Ovary (tissue), 10 donors: ENCODE measurements at places on chromosomes 7 and 10. TPM values are rescaled to one million over a fixed set of nuclear protein-coding genes. Genes with fewer than 3 reads are reported as not detected.
A peak's percentile ranks its signal among the peaks of the same experiment; 100 is the strongest.

TRPV6 gene
- total RNA-seq: not detected

DNA sequence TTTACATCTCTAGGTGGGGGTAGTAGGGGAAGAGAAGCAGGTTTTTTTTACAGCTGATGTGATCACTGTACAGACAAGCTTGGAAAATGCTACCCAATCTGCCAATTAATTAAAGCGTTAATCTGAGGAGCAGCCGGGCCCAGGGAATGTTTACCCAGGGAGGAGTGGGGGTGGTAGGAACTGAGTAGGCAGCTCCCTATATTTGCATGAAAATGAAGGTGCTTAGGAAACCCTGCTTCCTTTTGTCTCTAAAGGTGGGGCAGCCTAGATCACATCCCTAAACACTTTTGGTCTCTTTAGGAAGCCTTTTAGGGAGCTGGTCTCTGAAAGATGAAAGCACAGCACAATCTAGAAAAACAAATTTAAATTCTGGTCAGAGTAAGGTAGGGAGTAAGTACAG lies 53.0 kb upstream of the NFKB2 start:
- DNase-seq: no peak

DNA sequence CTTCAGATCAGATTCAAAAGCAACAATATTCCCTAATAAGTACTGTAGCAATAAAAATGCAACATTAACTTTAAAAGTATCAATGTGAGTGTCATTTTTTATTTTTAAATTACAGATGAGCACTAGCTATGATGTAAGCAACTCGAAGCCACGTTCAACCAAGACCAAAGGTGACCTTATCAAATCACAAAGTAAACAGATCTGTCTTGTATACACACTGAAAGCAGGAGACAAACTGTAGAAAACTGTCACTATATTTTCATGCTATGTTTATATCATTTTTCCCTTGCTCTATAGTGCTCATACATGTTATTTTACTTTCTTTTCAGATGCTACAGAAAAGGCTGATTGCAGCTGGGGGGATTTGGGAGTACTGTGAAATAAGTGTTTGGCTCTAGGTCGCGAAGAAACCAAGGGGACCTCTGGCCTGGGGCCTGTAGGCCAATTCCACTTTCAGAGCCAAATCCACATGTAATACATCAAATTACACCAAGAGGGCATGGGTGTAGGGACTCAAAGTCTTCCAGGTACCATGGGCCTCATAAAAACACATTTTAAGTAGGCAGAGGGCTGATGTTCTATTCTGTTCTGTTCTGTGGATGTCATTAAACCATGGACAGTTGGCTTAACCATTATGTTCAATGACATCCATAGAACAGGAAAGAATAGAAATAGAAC lies 245.2 kb downstream of the SFMBT2 start:
- no peak for DNase-seq

IFIT1B gene
- 0.18 TPM for total RNA-seq

DNA sequence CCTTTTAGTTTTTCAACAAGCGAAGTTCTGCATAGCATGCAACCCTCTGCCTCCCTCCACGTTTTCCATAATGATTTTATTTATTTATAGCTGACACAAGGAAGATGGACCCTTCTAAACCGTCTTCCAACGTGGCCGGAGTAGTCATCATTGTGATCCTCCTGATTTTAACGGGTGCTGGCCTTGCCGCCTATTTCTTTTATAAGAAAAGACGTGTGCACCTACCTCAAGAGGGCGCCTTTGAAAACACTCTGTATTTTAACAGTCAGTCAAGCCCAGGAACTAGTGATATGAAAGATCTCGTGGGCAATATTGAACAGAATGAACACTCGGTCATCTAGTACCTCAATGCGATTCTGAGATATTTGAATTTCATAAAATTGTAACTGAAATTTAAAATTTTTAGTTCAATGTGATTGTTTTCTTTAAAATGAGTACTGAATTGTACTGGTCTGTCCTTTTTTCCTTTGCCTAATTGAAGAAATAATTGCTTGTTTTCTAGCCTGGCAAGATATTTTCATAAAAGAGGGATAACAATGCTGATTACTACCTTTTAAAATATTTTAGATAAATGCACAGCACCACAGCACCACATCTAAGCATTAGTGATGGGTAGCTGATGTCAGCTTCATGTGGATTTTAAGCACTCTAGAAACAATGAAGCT lies 41.5 kb upstream of the SLC39A12 start:
- DNase-seq: peak; percentile 31

DNA sequence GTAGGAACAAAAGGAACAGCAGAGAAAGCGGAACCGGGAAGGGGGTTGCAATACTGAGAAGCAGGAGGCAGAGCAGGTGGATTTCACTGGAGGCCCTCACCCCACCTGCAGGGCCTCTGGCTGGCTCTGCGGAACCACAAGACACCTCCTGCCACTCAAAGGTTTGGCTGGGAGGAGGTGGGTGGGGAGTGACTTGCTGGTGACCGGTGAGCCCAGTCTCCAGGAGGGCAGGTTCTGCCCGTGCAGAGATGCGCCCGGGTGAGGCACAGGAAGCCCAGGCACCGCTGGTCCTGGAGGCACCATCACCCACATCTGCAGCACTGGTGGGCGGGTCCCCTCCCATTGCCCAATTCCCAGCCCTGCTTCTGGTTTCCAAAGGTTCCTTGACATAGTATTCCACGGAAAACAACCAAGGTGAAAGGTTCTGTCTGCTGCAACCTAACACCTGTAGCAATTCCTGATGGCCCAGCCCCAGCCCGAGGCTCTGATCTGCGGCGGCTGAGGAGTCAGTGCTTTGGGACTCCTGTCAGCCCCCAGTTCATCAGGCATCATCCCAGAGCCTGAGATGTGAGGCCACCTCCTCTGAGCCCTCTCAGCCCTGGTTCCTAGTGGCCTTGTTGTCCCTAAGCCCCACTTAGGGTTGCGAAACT lies 64.4 kb downstream of the CALML3 start:
- no peak for DNase-seq

GNAI1 gene
- total RNA-seq: 34.6 TPM

GRCh38 chr7:33716581-33717477 lies 188.5 kb upstream of the BMPER start:
- DNase-seq: no peak

PON1 gene
- total RNA-seq: 0.10 TPM

DNA sequence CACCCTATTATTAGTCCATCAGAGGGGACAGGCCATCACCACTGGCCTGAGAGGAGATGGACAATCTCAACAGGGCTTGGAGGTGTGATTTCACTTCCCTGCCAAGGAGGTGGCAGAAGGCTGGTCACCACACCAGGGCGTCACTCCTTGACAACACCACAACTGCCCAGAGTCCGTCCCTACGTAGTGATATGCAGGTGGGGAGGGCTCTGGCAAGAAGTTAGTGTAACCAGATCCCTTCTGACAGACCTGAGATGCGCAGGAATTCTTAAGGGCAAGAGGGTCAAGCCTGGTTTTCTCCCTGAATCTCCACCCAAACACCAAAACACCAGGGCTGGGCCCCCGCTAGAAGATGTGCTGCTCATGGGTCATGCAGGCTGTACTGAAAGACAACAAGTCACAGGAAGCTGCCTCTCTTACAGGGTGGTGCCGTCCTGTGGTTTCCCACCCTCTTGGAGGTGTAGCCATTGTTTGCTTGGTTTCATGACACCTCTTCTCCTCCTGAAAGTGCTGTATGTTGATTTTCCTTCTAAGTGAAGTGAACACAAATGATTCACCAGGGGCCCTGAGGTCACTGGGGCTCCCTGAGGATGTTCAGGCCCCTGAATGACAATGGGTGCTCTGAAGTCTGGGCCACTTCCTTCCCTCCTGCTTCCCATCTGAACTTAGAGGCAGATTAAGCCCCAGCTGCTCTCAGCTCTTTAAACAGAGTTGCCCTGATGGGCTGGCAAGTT lies 27.1 kb downstream of the ATXN7L1 start:
- DNase-seq: no peak

AKR1D1 gene
- total RNA-seq: not detected

GRCh38 chr10:1992930-1993329 lies 255.6 kb upstream of the ADARB2 start:
- no peak for DNase-seq

VWDE gene
- total RNA-seq: 0.79 TPM

NODAL gene
- total RNA-seq: not detected

DNA sequence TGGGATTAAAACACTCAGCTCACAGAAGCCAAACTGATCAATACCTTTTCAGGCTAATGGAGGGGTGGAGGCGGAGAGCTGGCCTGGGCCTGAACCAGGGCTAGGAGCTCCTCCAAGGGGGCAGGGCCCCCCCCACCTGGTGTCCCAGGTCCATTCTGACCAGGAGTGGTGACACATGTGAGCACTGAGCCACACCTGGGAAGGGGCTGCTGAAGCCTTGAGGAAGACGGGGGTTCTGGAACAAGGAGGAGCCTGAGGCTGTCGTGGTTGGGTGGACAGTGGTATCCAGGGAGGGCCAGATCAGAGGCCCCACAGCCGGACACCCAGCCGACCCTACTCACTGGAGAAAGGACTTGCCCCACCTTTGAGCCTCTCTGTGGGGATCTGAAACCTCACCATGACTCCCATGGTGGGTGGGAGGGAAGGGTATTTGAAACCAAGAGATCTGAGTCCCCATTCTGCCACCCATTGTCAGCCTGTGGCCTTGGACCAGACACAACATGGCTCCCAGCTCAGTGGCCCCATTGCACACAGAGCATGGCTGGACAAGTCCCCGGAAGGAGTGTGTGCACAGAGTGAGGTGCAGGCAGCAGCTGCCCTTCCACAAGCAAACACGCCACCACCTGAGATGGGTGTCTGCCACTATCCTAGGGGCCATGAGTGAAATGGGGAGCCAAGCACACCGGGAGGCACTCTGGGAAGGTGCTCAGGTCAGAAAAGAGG lies 12.4 kb downstream of the TMEM273 start:
- no peak for DNase-seq

DNA sequence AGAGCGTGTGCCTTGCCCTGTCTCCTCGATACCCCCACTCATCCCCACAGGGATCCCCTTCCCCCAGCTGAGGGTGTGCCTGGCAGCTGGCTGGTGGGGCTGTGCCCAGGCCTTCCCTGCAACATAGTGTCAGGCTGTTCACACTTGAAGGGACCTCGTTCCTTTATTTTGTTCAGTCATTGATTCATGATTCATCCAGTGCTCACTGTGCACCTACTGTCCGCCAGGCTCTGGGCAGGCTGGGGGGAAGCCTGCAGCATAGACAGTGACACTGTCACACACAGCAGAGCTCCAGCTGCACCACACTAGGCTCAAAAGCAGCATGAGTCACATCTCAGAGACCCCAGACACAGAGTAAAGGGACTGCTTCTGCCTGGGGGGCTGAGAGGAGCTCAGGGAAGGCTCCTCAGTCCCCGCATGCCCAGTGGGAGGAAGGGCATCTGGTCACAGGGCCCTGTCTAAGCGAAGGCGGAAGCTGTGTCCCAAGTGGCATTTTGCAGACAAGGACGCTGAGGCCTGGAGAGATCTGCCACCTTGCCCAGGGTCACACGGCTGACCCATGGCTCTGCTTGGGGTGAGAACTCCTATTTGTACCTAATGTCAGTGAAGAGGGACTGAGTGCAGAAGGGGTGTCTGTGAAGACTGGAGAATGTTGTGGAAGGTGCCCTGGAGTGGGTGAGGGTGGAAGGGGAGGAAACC lies 27.9 kb downstream of the CDH23 start:
- DNase-seq: peak; percentile 4

SPDYE2 gene
- not detected for total RNA-seq

- no peak for DNase-seq
Measured at GRCh38 chr10:108836362-108836761, 1086.9 kb downstream of the XPNPEP1 start.

DNA sequence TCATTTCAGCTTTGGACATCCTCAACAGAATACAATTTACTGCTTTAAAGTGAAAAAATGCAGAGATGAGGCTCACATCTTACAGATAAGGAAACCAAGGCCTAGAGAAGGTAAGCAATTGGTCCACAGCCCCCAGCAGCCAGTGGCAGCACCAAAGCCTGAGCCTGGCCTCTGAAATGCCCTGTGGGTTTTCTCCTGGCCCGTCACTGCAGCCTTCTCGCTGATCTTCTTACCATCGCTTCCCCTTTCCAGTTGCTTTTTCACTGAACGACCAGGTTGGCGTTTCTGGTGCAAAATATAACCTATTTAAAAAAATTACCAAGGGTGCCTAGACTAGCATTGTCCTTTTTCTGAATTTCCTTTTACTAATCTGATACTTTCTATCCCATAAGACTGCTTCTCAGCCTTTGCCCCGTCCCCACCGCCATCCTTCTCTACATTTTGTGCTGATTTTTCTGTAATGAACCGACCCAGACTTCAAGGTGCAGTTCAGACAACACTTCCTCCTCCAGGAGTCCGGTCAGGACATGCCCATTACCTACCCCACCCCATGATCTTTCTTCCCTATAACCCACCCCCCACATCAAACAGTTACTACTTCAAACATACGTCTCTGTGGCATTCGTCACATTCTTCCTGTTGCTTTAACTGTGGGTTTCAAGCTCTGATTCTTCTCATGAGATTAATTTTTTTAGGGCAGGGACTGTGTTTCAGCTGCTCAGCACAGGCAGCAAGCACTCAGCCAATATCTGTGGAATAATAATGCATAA lies 289.4 kb downstream of the DNAJB6 start:
- DNase-seq: no peak

DNA sequence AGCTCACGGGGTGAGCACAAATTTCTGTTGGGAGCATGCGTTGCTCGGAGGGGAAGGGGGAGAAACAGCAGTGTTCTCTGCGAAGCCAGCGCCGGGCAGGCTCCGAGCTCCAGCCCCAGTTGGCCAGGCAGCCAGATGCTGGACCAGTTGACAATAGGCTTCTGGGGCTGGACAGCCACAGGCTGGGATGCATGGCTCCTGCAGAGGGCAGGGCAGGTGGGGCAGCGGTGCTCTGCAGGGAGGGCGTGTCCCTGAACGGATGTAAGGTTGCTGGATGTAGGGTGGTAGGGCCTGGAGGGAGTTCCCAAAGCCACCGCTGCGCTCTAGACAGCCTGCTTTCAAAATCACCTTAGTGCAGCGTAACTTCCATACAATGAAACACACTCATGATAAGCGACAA lies 574.9 kb downstream of the GLRX3 start:
- no peak for DNase-seq

DNA sequence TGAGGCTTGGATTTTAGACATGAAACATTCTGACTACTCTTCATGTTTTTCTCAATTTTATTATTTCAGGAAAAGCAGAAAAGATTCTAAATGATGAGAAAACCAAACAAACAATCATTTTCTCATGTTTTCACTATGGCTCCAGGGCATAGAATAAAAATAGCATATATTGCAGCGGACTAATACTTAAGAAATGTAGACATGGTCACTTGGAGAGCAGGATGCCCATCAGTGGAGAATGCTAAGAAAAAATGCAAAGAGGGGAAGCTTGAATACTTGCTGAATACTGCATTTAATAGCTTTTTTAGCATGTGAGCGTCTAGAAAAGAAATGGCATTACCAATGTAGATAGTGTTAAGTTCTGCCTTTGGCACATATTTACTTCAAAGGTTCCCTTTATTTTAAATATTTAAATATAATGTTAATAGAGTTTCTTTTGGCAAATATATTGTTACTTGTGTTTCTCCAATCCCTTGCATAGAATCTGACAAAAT lies 107.9 kb downstream of the PPP1R17 start:
- no peak for DNase-seq

GRCh38 chr7:110534241-110534931 lies 556.5 kb upstream of the LRRN3 start:
- DNase-seq: no peak

- no peak for DNase-seq
Measured at GRCh38 chr7:84484502-84485079, 290.0 kb upstream of the SEMA3A start.

- DNase-seq: no peak
Measured at GRCh38 chr10:6176691-6177231, 26.0 kb upstream of the PFKFB3 start.

- DNase-seq: no peak
Measured at GRCh38 chr10:14556285-14556956, 218.3 kb downstream of the FAM107B start.

MCM7 gene
- 37.9 TPM for total RNA-seq

GRCh38 chr7:98681511-98681910 lies 64.4 kb downstream of the NPTX2 start:
- no peak for DNase-seq
